Gastrocnemius medialis (tissue), 4 donors: ENCODE measurements at places on chromosomes 12 and 14. TPM values are rescaled to one million over a fixed set of nuclear protein-coding genes. Genes with fewer than 3 reads are reported as not detected.

GRCh38 chr12:63029676-63030075 is 94.7 kb upstream of the PPM1H start:
- H3K36me3 ChIP-seq = no peaks in the 10 kb centered on the region
- no peak overlapping the region for H3K4me3 ChIP-seq
- H3K4me1 ChIP-seq = no peaks in the 10 kb centered on the region
- H3K27me3 ChIP-seq = no peaks in the 10 kb centered on the region

DNA sequence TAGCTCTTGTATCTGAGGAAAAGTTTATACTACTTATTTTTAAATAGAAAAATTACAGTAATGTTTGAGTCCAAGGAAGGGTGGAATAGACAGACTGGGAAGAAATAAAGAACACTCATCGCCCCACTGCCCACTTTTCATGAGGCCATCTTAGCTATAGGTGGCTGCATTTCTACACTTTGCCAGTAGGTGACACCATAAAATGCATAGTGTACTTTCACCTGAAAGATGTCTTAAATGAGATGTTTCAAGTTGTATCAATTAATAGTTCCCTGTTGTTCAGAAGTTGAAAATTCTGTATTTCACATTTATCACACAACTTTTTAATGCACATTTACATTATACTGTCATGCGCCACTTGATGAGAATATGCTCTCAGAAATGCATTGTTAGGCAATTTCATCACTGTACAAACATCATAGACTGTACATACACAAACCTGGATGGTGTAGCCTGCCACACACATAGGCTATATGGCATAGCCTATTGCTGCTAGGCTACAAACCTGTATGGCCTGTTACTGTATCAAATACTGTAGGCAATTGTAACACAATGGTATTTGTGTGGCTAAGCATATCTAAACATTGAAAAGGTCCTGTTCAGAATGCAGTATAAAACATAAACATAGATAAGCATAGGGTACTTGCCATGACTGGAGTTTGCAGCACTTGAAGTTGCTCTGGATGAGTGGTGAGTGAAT is 27.6 kb downstream of the PMCH start:
- no peaks in the 10 kb centered on the region for H3K27me3 ChIP-seq
- H3K4me3 ChIP-seq = no peak overlapping the region
- H3K4me1 ChIP-seq = no peaks in the 10 kb centered on the region
- DNase-seq = no peak
- no peak overlapping the region for H3K27ac ChIP-seq

ACOT2 gene
- 102 TPM for total RNA-seq

NINJ2 gene
- total RNA-seq = 106 TPM
